Lower lobe of right lung (tissue), 2 donors: ENCODE measurements at places on chromosomes 2 and 18. TPM values are rescaled to one million over a fixed set of nuclear protein-coding genes. Genes with fewer than 3 reads are reported as not detected.

DNA sequence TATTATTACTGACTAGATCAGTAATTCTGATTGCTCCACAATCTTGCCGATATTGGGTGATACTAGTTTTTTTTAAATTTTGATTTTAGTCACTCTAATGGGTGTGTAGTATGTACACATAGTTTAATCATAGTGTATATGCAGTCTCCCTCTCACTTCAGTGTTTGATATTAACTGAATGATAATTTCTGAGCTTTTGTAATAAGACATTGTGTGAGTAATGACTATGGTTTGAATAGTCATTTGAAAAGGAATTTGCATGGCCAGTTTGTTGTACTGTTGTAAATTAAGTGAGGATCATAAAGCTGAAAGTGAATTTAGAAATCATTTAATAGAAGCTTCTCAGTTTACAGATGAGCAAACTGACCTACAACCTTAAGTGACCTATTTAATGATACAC lies 33.4 kb downstream of the USP14 start:
- no peak for DNase-seq

DNA sequence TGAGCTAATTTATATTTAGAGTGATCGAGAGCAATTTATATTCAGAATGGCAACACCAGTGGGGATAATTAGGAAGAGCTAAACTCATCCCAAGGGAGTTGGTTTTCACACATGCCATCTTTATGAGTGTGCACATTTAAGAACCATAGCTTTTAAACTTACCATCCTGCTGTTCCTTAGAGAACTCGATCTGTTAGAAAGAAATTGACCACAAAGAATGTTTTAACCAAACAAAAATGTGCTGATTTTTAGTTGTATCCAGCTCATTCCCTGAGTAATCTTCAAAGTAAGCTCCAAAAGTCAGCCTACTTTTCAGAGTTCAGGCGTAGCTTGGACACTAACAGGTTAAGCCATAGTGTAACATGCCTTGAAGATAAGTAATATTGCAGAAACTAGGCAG lies 12.6 kb downstream of the MYL1 start:
- no peak for DNase-seq

GRCh38 chr18:25895518-25895917 lies 194.9 kb downstream of the SS18 start:
- DNase-seq: no peak

GRCh38 chr2:113910967-113911678 lies 21.2 kb downstream of the ACTR3 start:
- no peak for DNase-seq

DNA sequence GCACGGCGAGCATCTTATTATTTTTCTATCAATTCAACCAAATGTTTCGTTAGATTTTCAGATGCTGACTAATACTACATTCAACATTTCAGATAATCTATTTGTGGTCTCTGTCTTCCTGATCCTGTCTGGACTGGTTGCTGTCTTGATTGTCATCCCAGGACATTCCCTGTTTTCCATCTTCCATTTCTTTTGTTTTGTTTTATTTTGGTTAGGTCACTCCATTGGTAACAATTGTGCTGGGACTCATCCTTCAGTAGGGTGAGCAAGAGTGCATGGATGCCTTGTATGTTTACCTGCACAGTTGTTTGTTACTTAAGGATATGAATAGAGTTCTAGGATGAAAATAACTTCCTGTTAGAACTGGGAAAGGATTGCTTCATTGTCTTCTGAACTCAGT lies 55.9 kb upstream of the ACYP2 start:
- DNase-seq: no peak

PLGLB1 gene
- 2.7 TPM for total RNA-seq

DNER gene
- 1.2 TPM for total RNA-seq

IMPA2 gene
- 54.2 TPM for total RNA-seq
